ENCODE measurements at places on chromosomes 11 and 22. TPM values are rescaled to one million over a fixed set of nuclear protein-coding genes. Genes with fewer than 3 reads are reported as not detected.

DNA sequence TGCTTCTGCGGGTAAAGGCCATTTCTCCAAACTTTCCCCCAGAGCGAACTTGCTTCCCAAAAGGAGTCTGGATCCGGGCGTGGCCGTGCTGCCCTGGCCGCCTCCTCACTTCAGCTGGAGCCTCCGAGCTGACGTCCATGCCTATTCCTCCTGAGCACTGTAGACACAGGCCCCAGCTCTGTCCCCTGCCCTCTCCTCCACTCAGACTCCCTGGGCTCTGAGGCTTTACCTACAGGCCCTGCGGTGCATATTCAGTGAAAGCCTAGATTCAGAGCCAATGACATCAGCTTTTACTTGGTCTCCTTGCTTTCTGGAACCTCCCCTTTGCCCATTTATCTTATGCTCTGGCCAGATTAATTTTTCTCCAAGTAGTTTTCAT, 9.7 kb downstream of the LRP5 start:
- H3K36me3 ChIP-seq: no peaks in the 10 kb centered on the region
- no peak overlapping the region for H3K27ac ChIP-seq
- no peaks in the 10 kb centered on the region for H3K4me1 ChIP-seq

- H3K4me3 ChIP-seq: no peak overlapping the region
- H3K4me1 ChIP-seq: peaks cover 1% of the 10 kb centered on the region
- peaks cover 12% of the 10 kb centered on the region for H3K27me3 ChIP-seq
These were observed 334.5 kb downstream of the CTTN start for GRCh38 chr11:70732881-70733196.

DNA sequence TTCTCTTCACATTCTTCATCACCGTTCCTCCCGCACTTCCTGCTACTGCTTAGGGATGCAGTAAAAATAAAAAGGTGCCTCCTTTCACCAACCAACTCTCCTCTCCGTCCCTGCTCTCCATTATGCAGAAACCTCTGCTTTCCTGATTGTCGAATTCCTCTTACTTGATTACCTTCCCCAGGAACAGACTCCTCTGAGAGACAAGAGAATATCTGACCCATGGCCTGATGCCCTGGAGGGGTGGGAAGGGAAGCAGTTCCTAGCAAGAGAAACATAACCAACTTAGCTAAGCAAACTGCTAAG, 80.9 kb downstream of the TRIM29 start:
- no peaks in the 10 kb centered on the region for H3K36me3 ChIP-seq
- peaks cover 39% of the 10 kb centered on the region for H3K27me3 ChIP-seq
- no peak overlapping the region for H3K4me3 ChIP-seq
- H3K27ac ChIP-seq: no peak overlapping the region
- H3K4me1 ChIP-seq: no peaks in the 10 kb centered on the region
- no peak for DNase-seq

DNA sequence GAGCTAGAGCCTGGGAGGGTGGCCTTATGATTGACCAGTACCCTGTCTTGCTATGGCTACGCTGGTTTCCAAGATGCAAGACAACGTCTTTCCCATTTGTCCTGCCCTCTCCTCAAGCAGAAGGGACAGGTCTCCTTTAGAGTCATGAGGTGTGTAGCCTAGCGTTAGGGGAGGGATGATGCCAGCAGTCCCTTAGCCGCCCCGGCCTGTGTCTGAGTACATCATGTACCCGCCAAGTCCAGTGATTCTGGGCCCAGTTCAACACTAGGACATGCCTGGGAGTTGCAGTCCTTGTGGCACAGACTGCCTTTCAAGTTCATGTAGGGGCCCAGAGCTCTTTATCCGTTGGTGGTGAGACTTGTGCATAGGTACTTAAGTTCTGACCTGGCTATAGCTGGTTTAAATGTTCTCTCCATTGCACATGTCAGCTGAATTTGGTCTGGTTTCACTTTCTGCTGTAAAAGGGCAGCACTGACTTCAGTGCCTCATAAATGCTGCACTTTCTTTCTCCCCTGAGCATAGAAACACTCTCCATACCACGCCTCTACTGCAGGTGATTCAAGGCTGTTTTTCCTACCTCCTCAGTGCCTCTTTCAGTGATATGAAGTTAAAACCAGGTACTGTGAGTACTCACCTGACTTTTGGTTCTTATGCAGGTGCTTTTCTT, 151.1 kb downstream of the METTL15 start:
- H3K4me3 ChIP-seq: no peak overlapping the region
- no peak overlapping the region for H3K27ac ChIP-seq
- peaks cover 64% of the 10 kb centered on the region for H3K36me3 ChIP-seq
- peaks cover 9% of the 10 kb centered on the region for H3K4me1 ChIP-seq

DNA sequence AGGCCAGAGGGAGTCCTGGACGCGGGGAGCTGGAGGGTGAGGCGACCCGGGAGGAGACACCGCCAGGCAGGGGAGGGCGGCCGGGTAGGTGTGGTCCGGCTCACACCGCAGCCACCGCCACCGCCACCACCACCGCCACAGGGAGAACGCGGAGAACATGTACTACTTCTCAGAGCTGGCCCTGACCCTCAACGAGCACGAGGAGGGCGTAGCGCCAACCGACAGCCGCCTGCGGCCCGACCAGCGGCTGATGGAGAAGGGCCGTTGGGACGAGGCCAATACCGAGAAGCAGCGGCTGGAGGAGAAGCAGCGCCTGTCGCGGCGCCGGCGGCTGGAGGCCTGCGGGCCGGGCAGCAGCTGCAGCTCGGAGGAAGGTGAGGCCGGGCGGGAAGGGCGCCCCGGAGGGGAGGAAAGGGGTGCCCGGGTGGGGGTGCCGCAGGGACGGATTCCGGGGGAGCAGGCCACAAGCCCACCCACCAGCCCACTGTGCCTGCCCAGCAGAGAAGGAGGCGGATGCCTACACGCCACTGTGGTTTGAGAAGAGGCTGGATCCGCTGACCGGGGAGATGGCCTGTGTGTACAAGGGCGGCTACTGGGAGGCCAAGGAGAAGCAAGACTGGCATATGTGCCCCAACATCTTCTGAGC, 62.8 kb downstream of the MORC2 start:
- H3K4me3 ChIP-seq: no peak overlapping the region
- H3K36me3 ChIP-seq: peaks cover 71% of the 10 kb centered on the region
- peaks cover 12% of the 10 kb centered on the region for H3K4me1 ChIP-seq
- H3K27me3 ChIP-seq: no peaks in the 10 kb centered on the region

Gene IZUMO1R
- total RNA-seq: not detected

DNA sequence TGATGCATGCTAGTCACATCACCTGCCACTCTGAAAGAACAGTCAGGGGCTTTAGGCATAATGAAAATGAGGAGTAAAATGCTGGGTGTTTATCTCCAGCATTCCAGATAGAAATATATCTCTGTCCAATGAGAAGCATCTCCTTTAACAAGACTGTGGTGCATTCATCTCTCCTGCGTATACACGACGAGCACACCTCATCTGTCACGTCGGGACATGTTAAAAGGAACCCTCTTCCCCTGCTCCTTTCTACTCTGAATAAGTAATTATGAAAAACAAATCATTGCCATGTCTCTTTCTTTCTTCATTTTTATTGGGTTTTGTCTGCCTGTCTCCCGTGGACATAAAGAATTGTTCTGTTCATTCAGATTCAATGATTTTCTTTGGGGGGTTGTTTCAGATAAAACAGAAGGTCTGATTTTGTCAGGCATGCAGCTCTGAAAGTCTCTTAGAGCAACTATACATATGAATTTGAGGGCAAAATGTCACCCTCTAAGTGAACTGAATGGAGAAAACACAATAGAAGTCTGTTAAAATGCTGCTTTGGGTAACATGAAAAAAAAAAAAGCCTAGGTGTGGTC, 195.0 kb downstream of the MAML2 start:
- H3K4me3 ChIP-seq: no peak overlapping the region
- H3K4me1 ChIP-seq: peaks cover 14% of the 10 kb centered on the region
- H3K27ac ChIP-seq: peak overlapping the region; percentile 13
- no peak for DNase-seq
- H3K36me3 ChIP-seq: no peaks in the 10 kb centered on the region

Gene OR8A1
- not detected for total RNA-seq

DNA sequence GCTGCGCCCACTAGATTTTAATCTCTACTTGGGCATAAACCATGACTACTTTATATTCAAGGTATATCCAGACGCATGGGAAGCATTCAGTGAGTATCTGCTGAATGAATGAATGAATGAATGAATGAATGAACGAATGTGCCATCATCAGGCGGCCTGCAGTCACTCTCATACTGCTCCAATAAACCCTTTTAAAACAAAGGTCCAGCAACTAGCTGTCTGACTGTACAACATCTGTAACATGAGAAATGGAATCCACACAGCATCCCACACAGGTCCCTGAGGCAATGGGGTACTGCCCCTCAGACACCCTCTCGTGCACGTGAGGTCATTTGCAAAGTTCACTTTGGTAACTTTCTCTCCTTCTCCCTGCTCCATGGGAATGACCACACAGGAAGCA, 147.5 kb downstream of the LARGE1 start:
- H3K4me3 ChIP-seq: no peak overlapping the region
- H3K36me3 ChIP-seq: no peaks in the 10 kb centered on the region
- H3K27me3 ChIP-seq: no peaks in the 10 kb centered on the region
- no peak overlapping the region for H3K27ac ChIP-seq

- no peak overlapping the region for H3K27ac ChIP-seq
- no peak overlapping the region for H3K4me3 ChIP-seq
- no peaks in the 10 kb centered on the region for H3K27me3 ChIP-seq
These were observed 34.9 kb upstream of the GRIA4 start for GRCh38 chr11:105574974-105575373.

GRCh38 chr11:64136765-64137441, 29.0 kb downstream of the MACROD1 start:
- peaks cover 5% of the 10 kb centered on the region for H3K4me1 ChIP-seq
- no peak overlapping the region for H3K27ac ChIP-seq
- H3K27me3 ChIP-seq: no peaks in the 10 kb centered on the region
- H3K4me3 ChIP-seq: no peak overlapping the region
- DNase-seq: no peak
- H3K36me3 ChIP-seq: no peaks in the 10 kb centered on the region

GRCh38 chr22:24099666-24100065, 81.6 kb upstream of the SUSD2 start:
- peaks cover 69% of the 10 kb centered on the region for H3K36me3 ChIP-seq
- H3K27me3 ChIP-seq: no peaks in the 10 kb centered on the region
- H3K4me1 ChIP-seq: peaks cover 1% of the 10 kb centered on the region
- no peak overlapping the region for H3K4me3 ChIP-seq

DNA sequence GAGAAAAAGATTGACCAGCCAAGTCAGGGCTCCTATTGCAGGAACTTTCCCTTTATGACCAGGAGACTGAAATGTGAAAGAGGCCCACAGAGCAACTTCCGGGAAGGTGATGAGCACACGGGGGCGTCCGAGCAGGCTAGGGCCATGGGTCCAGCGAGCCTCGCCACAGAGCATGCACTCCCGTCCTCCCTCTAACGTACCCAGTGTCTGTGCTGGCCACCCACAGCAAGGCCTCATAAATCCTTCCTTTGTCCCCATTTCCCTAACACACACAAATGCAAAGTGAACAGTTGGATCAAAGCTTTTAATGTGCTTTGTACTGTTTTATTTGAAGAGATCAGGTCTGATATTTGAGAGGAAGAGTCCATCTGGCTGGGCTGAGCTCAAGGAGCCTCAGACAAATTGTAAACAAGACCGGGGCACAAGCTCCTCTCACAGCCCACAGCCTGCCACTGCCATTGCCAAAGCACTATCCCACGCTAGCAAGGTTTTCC, 44.3 kb downstream of the BLID start:
- no peak overlapping the region for H3K27ac ChIP-seq
- H3K4me1 ChIP-seq: no peaks in the 10 kb centered on the region
- no peaks in the 10 kb centered on the region for H3K36me3 ChIP-seq
- no peak overlapping the region for H3K4me3 ChIP-seq
- peaks cover 4% of the 10 kb centered on the region for H3K27me3 ChIP-seq

GRCh38 chr11:115317277-115318185, 186.7 kb downstream of the CADM1 start:
- no peaks in the 10 kb centered on the region for H3K36me3 ChIP-seq
- peaks cover 2% of the 10 kb centered on the region for H3K27me3 ChIP-seq
- no peak overlapping the region for H3K4me3 ChIP-seq
- DNase-seq: no peak
- H3K4me1 ChIP-seq: no peaks in the 10 kb centered on the region
- no peak overlapping the region for H3K27ac ChIP-seq

Gene ACR
- not detected for total RNA-seq

Gene CLDN5
- not detected for total RNA-seq

- no peak overlapping the region for H3K4me3 ChIP-seq
- H3K36me3 ChIP-seq: no peaks in the 10 kb centered on the region
These were observed 67.2 kb downstream of the SLC17A6 start for GRCh38 chr11:22405377-22405776.

GRCh38 chr22:46580940-46581537, 39.1 kb upstream of the GRAMD4 start:
- H3K36me3 ChIP-seq: no peaks in the 10 kb centered on the region
- H3K27ac ChIP-seq: no peak overlapping the region
- no peak overlapping the region for H3K4me3 ChIP-seq

DNA sequence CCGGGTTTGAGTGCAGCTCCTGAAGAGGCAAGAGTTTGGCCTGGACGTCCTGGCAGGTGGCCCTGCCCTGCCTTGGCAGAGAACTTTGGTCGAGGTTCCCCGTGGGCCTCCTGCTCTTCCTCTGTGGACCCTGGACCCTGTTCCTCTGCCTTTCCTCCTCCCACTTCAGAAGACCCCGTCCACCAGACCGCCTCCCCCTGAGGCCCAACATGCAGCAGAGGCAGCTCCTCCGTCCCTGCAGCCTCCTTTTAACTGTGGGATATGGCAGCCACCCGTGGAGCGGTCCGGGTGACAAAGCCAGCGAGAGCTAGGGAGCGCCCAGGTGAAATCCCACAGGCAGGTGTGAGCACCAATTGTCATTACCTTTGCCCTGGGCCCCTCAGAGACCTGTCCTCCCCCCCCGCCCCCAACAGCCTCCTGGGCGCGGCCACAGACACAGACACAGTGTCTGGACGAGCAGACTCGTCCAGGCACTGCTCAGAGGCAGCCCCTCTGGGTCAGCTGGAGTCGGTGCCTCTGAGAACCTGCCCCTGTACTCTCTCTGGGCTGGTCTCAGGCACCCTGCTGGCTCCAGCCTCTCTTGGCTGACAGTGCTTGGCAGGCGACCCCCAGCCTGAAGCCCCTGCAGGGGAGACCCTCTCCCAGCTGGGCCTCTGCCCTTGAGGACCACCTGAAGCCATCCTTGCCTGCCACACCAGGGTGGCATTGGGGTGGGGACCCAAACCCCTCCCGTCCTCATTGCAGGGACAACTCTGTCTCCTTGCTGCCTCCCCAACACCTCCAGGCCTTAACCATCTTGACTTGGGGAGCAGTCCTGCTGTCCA, 4.1 kb upstream of the PTDSS2 start:
- no peaks in the 10 kb centered on the region for H3K27me3 ChIP-seq
- H3K4me3 ChIP-seq: peak overlapping the region; percentile 36
- no peak for DNase-seq
- H3K27ac ChIP-seq: peak overlapping the region; percentile 40

DNA sequence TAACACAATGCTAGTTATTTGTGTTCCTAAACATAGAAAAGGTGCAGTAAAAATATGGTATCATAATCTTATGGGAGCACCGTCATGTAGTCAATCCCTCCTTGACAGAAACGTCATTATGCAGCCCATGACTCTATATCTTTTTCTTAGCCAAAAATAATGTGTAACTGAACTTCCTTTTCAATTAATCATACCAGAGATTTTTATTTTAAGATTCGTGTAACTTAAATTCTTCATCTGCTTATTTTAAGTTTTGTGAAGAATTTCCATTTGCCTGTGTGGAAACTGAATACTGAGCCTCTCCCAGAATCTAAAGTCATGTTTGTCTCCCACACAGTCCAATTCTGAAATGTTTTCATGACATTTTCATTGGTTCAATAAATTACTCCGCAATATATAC, 699.1 kb downstream of the KCNA4 start:
- DNase-seq: no peak
- H3K4me3 ChIP-seq: no peak overlapping the region
- H3K36me3 ChIP-seq: no peaks in the 10 kb centered on the region
- H3K27me3 ChIP-seq: no peaks in the 10 kb centered on the region
- no peak overlapping the region for H3K27ac ChIP-seq

Gene SPON1
- total RNA-seq: 18.9 TPM

Gene MED19
- total RNA-seq: 11.9 TPM
